ENCODE measurements at places on chromosomes 7 and 10. TPM values are rescaled to one million over a fixed set of nuclear protein-coding genes. Genes with fewer than 3 reads are reported as not detected.

Gene AP5Z1
- total RNA-seq, result 35.2 TPM

DNA sequence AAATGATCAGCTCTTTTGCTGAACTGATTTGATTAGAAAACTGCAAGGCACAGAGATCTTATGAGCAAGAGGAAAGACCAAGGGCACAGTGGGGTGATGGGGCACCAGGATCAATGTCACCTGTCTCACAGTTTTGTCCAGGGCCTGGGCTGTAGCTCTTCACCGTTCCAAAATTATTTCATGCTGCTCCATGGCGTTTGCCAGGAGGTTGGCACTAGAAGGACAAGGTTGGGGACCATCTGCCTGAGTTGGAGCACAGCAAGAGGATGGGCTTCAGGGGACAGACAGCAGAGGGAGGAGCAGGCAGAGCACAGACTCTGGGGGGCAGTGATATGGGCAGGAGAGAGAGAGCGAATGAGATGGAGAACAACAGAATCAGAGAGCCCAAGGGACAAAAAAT is 17.5 kb upstream of the FRA10AC1 start:
- no peaks in the 10 kb centered on the region for H3K27me3 ChIP-seq
- no peak overlapping the region for H3K4me3 ChIP-seq
- no peaks in the 10 kb centered on the region for H3K36me3 ChIP-seq
- DNase-seq, result no peak

DNA sequence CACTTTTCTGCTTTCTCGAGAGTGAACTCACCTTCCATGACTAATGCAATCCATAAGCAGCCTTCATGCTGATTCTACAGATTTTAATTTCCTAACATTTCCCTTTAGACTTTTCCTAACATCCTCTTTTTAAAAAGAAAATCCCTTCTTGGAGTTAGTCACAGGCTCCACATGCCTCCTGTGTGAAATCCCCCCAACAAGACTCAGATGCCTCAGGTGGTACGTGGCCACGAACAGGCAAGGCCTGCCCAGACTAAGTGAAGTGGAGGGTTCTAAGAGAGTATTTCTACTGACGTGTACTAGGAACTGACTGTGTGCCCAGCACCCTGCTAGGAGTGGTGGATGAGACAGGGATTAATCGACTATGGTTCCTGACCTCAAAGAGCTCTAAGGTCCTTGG is 125.9 kb upstream of the HPS1 start:
- H3K27me3 ChIP-seq, result no peaks in the 10 kb centered on the region
- H3K27ac ChIP-seq, result no peak overlapping the region
- no peaks in the 10 kb centered on the region for H3K4me1 ChIP-seq

DNA sequence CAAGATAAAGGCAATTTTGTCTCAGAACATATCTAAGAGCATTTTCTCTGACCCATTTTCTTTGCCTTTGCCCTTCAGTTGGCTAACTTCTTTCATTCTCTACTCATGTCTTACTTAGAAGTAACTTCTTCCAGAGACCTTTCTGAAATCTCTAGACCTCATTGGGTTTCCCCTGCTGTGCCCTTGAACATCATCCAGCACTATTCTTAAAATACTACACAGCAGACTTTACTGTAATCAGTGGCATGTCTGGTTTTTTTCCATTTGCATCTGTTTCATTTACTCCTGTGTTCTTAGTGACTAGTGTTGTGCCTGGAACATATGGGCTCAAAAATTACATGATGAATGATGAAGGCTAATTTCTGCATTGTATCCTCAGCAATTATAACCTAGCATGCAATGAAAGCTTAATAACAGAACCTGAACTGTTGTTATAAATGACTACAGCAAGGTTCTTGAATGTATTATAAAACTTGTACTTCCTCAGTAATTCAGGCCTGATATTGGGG is 301.9 kb downstream of the CDK14 start:
- DNase-seq, result peak; percentile 6
- H3K27ac ChIP-seq, result no peak overlapping the region
- no peaks in the 10 kb centered on the region for H3K4me1 ChIP-seq
- H3K36me3 ChIP-seq, result no peaks in the 10 kb centered on the region
- H3K27me3 ChIP-seq, result no peaks in the 10 kb centered on the region

- peak; percentile 4 for DNase-seq
- H3K4me1 ChIP-seq, result peaks cover 75% of the 10 kb centered on the region
- H3K36me3 ChIP-seq, result no peaks in the 10 kb centered on the region
- no peak overlapping the region for H3K27ac ChIP-seq
- H3K27me3 ChIP-seq, result no peaks in the 10 kb centered on the region
Measured at GRCh38 chr10:124731551-124731950, 12.6 kb downstream of the FAM53B start.

DNA sequence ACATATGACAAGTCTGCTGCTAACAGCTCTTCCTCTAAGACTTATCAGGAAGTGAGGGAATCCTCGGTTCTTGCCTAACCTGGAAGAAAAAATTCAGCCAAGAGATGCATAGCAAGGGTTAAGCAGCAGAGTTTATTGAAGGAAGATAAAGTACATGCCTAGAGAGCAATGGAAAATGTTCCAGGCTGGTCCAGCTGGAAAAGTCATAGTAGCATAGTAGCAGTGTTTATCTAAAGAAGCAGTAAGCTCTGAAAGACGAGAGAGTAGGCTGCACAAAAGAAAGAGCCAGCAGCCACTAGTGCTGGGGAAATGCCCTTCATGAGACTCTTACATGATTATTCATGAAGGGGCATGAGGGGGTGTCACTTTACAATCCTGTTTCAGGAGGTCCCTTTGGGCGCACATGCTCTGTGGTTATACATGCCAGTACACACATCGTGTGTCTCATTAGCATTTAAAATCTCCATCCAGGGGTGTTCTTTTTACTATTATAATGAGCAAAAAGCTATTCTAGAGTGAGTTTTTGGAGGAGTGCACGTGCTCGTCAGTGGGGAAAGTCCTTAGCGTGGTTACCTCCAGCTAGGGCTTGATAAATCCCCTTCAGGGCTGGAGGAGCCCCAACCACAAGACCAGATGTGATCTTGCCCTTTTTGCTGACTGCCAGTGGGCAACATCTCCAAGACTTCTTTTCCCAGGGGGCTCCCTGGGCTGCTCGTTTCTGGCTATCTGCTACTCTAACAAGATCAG is 716.1 kb downstream of the PARD3 start:
- DNase-seq, result no peak
- no peak overlapping the region for H3K27ac ChIP-seq
- H3K36me3 ChIP-seq, result no peaks in the 10 kb centered on the region
- peaks cover 4% of the 10 kb centered on the region for H3K4me1 ChIP-seq

- no peak overlapping the region for H3K4me3 ChIP-seq
- H3K27me3 ChIP-seq, result no peaks in the 10 kb centered on the region
- H3K4me1 ChIP-seq, result no peaks in the 10 kb centered on the region
- no peaks in the 10 kb centered on the region for H3K36me3 ChIP-seq
- no peak overlapping the region for H3K27ac ChIP-seq
Measured at GRCh38 chr7:12985228-12985627, 297.8 kb downstream of the ARL4A start.
